Uterus (tissue), 4 donors: ENCODE measurements at places on chromosomes 12 and 14.

GRCh38 chr12:109772622-109773321, 59.1 kb downstream of the FAM222A start:
- no peak for DNase-seq

GRCh38 chr14:105260959-105261358, 12.6 kb downstream of the BTBD6 start:
- DNase-seq = no peak

DNA sequence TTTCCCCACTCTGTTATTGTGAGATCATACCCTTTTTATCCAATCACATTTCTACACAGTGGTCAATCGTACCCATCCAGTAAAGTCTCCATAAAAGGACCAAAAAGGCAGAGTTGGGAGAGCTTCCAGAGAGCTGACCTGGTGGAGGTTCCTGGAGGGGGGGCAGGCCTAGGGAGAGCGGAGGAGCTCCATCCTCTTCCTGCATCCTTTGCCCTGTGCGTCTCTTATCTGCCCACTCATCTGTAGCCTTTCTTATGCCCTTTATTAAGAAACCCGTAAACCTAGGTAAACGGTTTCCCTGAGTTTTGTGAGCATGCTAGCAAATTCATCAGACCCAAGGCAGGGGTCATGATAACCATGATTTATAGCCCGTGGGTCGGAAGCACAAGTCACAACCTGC, 26.2 kb downstream of the EVL start:
- no peak for DNase-seq

DNA sequence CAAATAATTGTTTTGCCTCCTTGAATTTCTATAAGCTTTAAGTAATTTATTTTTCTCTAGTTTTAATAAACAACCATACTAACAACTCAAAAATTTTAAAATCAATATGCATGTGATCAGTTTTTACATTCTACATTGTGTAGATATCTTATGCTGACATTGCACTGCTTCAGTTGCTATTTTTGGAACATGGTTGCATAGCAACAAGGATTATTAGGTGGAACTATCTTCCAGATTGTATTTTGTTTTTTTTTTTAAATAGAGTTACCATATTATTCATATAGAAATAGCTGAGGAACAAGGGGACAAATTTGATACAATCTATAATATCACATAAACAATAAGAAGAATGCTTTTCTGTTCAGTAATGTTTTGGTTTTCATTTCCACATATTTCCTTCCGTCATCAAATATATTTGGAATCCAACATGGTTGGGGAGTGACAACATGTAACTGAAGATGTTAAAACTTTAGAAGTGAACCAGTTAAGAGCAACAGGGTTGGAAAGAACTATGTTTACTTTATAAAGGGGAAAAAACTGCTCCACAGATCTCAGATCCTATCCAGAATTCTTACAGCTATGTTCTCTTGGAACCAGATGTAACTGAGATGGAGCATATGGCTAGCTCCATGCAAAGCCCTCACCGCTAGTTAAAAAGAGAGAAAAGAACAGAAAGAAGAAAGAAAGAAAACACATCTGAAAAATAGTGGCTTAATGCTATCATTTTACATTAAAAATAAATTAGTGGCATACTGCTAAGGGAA, 235.5 kb downstream of the NELL2 start:
- no peak for DNase-seq

- no peak for DNase-seq
Measured at GRCh38 chr14:57413849-57414248, 23.5 kb downstream of the NAA30 start.

DNA sequence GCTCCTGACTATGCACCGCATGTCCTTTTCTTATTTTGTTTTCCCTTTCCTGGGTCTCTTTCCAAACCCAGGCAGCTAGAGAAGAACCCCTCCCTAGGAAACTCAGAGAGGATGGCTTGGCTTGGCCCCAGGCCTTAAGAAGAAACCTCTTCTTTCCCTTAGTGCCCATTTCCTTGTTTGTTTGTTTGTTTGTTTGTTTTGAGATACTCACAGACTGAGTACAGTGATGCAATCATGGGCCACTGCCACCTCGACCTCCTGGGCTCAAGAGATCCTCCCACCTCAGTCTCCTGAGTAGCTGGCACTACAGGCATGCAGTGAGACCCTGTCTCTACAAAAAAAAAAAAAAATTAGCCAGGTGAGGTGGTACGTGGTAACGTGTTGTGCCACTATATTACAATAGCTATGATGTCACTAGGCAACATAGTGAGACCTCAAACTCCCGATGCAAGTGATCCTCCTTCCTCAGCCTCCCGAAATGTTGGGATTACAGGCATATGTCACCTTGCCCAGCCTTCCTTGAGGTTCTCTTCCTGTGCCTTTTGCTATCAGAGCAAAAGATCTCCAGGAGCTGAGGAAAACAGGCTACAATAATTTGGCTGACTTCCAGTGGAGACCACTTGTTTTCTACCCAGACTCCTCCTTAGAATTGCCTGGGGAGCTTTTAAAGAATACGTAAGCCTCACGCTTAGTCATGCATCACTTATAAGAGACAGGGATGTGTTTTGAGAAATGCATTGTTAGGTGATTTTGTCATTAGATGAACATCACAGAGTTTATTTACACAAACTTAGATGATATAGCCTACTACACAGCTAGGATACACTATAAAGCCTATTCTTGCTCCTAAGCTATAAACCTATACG, 34.5 kb upstream of the LGALS3 start:
- no peak for DNase-seq

DNA sequence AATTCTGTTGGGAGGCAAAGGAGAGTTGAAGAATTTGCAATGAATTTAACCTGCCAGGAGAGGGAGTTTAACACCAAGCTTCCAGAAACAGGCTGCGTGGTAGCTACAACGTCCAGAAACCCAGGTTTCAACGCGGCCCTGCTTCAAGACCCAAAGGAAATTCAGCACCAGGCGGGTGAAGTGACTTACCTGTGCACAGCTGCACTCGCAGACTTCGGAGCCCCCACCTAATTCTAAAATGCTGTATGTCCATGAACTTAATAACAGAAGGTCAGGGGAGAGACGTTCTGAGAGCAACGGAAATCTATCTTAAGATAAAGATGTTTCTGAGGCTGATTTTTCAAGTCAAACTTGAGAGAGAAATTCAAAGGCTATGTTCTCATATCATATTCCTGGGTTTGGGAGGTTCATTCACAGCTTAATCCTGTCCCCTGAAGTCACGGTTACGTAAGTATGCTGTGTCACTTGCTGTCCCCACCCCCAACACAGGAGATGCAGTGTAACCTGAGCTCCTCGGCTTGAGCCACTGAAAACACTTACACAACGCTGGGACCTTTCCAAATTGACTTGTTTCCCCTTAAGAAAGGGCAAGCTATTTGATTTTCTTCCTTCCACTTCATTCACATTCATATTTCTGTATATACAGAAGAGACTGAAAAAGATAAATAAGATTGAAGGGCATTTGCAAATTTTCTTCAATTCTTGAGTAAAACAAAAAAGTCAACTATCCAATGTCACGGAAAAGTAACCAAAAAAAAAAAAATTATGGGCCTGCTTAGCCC, 22.7 kb downstream of the CLIP1 start:
- peak; percentile 60 for DNase-seq

- no peak for DNase-seq
Measured at GRCh38 chr14:93548102-93548843, 117.5 kb downstream of the UNC79 start.

GRCh38 chr14:39641224-39641623, 209.0 kb upstream of the FBXO33 start:
- no peak for DNase-seq
